ENCODE measurements at places on chromosomes 7 and 10.

DNA sequence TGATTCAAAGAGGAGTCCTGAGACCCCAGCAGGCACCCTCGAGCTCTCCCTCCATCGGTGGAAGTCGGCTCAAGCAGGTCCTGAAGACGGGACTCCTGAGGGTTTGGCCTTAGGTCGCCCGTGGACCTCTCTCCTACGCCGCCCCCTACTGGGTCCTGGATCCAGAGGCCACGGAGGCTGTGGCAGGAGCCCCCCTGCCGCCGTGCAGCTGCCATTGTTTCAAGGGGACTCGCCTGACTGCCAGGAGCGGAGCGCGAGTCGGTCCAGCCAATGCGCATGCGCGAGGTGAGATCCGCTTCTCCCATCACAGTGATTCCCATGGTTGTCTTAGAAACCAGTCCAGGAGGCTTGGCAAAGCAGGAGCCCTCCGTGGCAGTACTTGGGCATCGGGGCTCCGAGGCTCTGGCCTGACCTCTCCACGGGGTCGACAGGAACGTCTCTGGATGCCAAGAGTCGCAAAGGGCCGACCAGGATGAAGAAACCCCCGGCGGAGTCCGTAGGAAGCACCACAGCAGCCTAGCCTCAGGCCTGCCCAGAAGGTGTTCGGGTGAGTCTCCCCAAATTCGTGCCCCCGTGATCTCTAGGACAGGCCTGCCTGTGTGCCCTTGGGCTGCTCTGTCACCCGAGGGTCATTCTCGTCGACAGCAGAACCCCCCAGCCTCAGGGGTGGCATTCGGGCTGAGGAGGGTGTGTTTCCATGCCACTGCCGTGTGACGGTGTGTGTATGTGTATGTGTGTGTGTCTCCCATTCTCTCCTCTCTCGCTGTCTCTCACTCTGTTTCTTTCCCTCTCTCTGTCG is 322.3 kb downstream of the ZNF716 start:
- DNase-seq = no peak

- no peak for DNase-seq
Measured at GRCh38 chr7:81367326-81367931, 402.4 kb downstream of the HGF start.

DNA sequence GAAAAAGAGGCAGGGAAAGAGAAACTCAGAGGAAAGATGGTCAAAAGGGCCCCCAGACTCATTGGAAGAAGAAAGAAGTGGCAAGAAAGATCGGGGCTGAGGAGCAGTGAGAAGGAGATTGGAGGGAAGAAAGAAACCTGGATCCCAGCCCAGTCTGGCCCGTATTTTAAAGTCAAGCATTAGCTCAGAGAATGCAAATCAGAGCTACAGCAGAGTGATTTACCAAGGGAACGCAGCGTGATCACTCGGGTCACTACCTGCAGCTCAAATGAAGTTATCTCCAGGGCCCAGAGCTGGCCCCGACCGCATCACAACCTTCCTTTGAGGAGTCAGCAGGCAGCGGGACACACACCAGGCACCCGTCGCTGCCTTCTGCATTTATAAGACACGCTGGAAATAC is 72.8 kb downstream of the CARD11 start:
- DNase-seq = no peak

DNA sequence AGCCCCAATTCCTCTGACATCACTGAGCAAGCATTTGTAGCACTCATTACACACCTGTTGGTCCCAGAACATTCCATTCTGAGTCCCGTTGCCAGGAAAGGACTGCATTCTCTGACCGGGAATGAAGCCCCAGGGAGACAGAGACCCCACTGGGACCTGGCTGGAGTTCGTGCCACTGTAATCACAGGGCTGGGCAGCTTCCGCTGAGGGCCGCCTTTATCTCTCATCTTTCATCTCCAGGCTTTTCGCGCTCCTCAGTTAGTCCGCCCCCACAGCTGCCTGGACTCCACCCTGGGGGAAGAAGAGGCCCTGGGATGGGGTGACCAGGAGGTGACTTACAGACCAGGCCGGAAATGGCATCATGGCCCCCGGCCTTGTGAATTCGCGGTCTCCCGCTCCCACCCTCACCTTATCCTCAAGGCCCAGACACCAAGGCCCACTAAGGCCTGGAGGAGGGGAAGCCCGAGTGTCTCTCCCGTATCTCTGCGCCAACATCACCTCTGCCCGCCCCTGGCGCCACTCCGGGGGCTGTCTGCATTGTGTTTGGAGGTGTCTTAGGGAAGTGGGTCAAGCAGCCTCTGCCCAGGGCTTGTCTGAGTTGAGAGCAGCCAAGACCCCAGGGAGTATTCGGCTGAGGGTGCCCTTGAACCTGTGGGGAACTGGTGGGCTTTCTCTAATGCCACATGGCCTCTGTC is 75.4 kb downstream of the PROSER2 start:
- no peak for DNase-seq

All from stimulated activated CD4-positive, alpha-beta T cell treated with anti-CD3 and anti-CD28 coated beads, Interleukin-4, amount 100 ng/mL, for 4 hours (primary cell).